ENCODE measurements at places on chromosomes 12 and 14.

GRCh38 chr12:44159216-44159615 lies 323.3 kb downstream of the TMEM117 start:
- DNase-seq, result no peak

DNA sequence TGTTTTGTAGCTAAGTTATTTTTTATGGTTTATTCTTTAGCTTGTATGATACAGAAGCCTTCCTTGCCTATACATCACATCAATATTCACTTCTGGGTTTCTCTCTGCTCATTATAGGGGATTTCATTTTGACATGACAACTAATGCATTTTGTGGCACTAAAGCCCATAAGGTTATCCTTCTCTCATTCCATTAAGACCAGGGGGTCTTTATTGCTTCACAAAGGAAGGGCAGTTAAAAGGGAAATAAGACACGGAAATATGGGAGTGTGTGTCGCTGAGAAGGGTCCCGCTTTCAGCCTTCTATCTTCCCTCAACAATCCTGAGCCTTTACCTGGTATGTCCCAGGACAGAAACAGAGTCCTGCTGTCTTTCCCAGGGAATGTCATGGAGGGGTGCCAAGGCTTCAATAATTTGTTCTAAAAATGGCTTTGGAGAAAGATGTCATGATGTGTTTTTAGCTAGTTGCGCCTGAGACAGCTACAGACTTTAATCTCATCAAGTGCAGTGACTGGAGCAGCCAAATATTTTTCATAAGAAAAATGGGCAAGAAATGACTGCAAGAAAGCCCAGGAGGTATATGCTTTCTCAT lies 1145.4 kb upstream of the TMEM132C start:
- DNase-seq, result no peak

- DNase-seq, result no peak
Observed at GRCh38 chr14:34527591-34527990, 11.9 kb downstream of the EAPP start.

DNA sequence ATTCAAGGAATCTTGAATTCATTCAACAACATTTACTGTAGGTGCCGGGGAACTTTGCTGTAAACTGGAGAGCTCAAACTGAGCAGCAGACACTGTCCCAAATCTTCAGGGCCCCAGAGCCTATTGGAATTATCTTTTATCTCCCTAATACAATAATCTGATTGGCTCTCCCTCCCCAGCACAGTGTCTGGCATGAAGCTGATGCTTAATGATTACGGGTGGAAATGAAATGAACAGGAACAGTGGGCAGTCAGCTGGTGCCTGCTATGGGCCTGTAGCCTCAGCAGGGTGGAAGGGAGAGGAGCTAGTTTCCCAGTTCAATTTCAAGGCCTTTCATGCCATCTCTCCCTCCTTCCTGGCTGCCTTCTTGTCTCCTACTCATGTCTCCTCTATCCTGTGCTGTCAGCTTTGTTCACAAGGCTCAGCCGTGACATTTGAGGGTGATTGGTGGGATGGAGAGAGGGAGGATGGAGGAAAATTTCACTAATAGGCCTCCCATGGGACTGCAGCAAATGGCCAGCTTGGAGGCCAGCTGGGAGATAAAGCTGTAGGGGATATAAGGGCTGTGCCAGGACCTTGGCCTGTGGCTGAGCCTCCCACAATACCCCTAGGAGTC lies 4.3 kb upstream of the RAPGEF3 start:
- DNase-seq, result no peak

- DNase-seq, result no peak
Observed at GRCh38 chr12:2119266-2119665, 66.5 kb downstream of the CACNA1C start.

DNA sequence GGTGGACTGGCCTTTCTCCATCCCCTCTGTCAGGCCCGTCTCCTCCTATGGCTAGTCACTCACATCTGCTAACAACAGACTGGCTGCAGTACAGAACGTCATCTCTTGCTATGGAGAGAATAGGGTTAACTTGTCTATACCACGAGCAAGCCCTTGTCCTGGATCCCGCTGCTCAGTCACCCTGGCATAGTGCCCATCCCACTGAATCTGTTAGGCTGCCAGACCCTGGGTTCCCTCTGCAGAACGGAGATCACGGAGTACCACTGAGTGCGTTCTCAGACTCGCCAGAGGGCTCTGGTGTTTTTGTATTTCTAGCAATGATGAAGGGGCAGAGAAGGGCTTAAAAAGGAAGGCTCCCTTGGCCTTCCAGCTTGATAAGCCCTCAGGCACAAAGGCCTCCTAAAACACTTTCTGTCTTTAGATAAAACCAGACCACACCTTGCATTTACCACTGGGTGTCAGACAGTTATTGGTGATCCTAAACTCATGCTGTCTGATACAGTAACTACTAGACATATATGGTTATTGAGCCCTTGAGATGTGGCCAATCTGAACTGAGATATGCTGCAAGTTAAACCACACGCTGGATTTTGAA lies 6.3 kb upstream of the NRIP2 start:
- no peak for DNase-seq

DNA sequence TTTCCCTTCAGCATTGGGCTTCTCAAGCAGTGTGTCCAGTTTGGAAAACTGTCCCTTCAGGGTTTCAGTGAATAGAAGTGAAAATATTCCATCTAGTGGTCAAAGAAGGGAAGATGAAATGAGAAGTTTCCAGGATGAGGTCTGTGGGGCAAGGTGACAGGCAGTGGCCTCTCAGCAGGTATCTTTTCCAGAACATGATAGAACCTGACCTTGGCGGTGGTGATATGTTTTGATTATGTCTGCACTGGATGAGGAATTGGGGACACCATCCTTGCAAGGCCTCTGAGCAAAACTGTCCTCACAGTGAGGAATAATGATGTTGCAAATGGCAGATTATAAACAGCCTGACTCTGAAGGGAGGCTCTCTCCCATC lies 4.7 kb downstream of the GPX2 start:
- no peak for DNase-seq

GRCh38 chr12:25236190-25236589 lies 14.5 kb downstream of the KRAS start:
- no peak for DNase-seq

DNA sequence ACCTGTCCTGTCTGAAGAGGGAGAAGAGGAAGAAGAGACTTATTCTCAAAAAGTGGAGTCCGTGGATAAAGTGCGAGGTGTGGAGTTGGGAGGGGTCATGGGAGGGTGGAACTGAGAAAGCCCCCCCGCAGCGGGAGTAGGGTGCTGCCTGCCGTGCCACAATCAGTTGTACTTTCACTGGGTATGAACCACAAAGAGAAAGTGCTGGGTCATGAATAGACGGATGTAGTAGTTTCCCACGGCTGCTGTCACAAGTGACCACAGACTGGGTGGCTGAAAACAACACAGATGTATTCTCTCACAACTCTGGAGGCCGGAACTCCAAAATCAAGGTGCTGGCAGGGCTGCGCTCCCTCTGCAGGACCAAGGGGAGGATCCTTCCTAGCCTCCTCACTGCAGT lies 5.5 kb downstream of the DNAH10 start:
- no peak for DNase-seq

DNA sequence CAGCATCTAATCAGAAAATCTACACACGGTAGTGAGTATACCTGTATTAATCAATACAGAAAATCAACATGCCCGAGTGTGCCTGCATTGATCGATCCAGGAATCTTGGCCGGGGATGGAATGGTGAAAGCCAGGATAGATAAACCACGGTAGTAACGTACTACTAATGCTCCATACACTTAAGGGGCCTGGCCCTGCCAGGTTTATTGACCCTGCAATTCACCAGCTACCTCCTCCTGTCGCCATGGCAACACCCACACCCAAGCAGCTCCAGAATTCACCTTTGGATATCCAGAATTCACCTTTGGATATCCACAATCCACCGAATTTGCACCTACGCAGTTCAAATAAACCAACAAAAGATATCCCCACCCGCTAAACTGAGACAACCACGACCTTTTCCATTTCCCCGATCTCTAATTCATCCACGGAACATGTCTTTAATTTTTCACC lies 14.8 kb upstream of the CALM1 start:
- DNase-seq, result no peak

GRCh38 chr12:18951218-18951617 lies 178.3 kb upstream of the PLEKHA5 start:
- no peak for DNase-seq

- peak; percentile 7 for DNase-seq
Observed at GRCh38 chr12:9940375-9940774, 8.2 kb upstream of the CLEC2A start.

DNA sequence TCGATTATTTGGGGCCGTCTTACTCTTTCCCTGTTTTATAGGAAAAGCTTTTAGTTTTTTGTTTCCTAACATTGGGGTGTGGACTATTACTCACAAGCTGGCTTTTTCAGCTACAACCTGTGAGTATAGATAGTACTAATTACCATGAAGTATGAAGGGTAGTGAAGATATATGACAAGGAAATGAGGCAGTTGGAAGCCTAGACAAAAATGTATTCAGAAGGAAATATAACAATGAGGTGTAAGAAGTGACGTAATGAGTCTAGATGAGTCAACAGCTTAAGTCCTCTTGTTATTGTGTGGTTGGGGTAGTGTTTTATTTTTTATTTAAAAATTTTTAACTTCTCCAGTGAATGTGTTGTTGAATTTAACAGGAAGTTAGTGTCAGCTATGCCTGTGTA lies 804.5 kb downstream of the NRXN3 start:
- no peak for DNase-seq

- no peak for DNase-seq
Observed at GRCh38 chr14:62143245-62143644, 381.0 kb downstream of the SNAPC1 start.

- DNase-seq, result no peak
Observed at GRCh38 chr14:79967001-79967400, 244.3 kb downstream of the DIO2 start.

GRCh38 chr14:53531730-53532129 lies 378.6 kb upstream of the DDHD1 start:
- no peak for DNase-seq

DNA sequence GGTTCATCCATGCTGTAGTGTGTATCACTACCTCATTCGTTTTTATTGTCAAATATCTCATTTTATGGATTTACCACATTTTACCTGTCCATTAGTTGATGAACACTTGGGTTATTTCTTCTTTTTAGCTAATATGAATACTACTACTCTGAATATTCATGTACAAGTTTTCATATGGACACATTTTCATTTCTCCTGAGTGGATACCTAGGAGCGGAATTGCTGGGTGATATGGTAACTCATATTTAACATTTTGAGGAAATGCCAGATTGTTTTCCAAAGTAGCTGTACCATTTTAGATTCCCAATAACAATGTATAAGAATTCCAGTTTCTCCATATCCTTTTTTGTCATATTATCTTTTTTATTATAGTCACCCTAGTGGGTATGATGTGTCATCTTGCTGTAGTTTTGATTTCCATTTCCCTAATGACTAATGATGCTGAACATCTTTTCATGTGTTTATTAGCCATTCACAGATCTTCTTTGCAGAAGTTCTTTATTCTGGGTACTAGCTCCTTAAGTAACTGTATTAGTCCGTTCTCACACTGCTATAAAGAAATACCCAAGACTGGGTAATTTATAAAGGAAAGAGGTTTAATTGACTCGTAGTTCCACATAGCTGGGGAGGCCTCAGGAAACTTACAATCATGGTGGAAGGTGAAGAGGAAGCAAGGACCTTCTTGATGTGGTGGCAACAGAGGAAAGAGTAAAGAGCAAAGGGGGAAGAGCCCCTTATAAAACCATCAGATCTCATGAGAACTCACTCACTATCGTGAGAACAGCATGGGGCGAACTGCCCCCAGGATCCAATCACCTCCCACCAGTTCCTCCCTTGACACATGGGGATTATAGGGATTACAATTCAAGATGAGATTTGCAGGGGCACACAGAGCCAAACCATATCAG lies 11.9 kb downstream of the NRDE2 start:
- DNase-seq, result no peak

- no peak for DNase-seq
Observed at GRCh38 chr14:105161309-105161708, 7.3 kb downstream of the JAG2 start.
